ENCODE measurements at places on chromosomes 3 and 15.

DNA sequence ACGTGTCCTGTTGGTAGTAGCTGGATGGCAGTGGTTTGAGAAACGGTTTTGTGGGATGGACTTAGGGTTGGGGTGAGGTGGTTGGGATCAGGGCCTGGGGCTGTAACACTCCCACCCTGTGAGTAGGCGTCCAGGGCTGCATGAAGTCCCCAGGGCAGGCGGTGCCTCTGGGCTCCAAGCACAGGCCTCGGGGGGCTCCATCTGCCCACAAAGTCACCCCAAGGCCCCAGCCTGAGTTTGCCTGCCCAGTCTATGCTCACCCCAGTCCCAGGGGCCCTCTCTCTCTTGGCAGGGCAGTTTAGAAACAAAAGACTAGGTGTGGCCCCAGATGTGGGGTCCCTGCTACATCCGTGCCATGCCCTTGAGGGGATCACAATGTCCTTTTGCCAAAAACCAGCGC lies 86.9 kb upstream of the PRR23E start:
- DNase-seq: no peak

GRCh38 chr15:29962407-29962806 lies 120.3 kb upstream of the GOLGA8J start:
- no peak for DNase-seq

DNA sequence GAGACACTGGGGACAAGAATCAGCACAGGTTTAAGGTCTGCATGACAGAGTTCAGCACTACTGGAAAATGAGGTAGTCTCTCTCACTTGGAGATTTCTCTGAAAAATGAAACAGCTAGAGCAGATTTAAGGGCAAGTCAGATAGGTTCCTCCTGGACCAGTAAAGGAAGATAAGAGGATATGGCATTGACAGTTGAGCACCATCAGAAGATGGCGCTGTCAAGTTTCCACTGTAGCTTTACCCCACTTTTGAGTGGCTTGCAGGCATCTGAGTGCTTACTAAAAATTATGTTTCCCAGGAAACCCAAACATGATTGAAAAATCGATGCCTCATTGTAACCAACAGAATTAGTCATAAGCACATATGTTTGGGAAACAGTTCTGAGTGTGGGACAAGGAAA lies 407.2 kb upstream of the UBE2E2 start:
- DNase-seq: no peak

DNA sequence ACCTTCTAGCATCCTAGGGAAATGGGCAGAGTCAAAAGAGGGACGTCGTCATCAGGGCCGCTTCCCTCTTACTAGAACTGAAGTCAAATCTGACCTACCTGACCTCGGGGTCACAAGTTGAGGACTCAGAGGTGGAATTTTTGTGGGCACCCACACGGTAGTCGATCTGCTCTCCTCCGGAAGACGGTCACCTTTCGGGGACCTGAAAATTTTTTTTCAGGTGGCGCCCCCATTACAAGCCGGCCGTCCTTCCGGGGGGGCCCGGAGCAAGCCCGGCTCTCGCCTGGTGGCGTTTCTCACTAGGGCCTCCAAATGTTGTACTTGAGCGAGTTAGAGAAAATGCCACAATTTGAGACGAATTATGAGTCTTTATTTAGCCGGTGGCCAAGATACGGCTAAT lies 157.5 kb upstream of the FRG2C start:
- no peak for DNase-seq

- no peak for DNase-seq
Observed at GRCh38 chr3:176663837-176664831, 533.1 kb downstream of the TBL1XR1 start.

DNA sequence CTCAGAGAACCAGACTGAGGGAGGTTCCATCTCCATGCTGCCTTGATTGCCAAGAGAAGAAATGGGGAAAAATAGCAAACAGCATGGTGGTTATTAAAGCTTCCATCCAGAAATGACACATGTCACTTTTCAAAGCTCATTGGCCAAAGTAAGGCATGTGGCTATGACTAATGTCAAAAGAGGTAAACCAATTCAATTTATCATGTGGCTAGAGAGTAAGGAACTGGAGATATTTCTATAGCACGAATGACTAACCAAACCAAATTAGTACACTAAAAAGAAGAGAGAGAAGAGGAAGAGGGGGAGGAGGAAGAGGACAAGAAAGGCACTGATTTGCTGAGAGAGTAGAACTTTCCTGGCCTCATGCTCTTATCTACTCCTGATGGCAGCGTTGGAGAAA lies 115.2 kb upstream of the SLC6A11 start:
- no peak for DNase-seq

GRCh38 chr3:172236771-172237742 lies 197.7 kb downstream of the FNDC3B start:
- no peak for DNase-seq

DNA sequence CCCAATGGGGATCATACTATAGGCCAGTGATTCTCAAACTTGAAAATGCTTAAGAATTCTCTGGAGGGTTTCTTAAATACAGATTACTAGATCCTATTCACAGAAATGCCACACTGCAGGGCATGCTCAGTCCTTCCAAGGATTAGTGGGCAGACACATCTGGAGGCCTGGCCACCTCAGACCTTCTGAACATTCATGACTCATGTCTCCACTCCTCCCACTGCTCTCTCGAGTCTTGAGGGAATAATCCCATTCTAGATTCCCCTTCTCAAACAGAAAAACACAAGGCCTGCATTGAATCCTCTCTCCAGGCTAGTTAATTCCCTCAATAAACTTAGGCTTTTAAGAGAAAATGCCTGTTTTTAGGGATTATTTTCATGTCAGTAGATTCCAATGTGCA lies 22.1 kb downstream of the ZNF621 start:
- no peak for DNase-seq

- no peak for DNase-seq
Observed at GRCh38 chr15:43270676-43271306, 4.1 kb upstream of the TGM5 start.

GRCh38 chr15:30943654-30944335 lies 40.1 kb downstream of the FAN1 start:
- DNase-seq: no peak

DNA sequence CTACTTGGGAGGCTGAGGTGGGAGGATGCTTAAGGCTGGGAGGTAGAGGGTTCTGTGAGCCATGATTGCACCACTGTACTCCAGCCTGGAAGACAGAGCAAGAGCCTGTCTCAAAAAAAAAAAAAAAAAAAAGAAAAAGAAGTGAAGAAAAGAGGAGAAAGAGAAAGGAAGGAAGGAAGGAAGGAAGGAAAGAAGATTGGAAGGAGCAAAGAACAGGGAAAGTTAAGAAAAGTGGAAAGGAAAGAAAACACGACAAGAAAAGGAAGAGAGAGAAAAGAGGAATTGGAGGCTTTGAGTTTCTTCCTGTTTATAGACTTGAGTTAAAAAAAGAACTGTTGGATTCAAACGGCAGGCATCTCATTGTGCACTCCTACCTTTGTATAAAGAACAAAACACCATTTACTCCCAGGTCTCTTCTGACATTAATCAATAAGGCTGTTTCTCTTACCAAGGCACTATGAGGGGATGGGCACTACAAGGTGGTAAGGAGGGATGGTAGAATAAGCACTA lies 73.5 kb downstream of the EDEM1 start:
- DNase-seq: no peak

DNA sequence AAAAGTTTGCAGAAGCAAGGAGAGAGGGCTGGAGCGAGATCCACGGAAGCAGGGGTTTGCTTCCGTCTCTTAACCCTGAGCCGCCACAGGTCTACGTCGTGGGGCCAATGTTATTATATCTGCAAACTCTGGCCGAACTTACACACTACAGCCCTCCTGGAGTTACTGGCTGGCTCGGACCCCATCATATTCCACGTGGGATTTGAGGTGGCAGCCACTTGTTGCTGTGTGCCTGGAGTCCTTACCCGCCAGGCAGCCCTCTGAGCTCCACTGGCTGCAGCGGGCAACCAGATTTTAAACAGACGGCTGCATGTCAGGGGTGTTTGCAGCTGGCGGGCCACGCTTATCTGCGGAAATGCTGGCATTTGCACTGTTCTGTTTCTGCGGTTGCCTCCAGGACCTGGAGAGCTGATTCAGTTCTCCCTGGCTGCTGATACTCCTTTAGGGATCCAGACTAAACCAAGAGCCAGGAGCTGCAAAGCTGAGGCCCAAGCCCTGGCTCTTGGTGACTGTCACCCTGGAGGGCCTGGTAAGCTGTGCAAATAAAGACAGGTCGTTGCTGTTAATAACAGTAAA lies 34.7 kb downstream of the TM2D3 start:
- DNase-seq: no peak

GRCh38 chr15:101431301-101431700 lies 58.2 kb downstream of the PCSK6 start:
- DNase-seq: no peak

- DNase-seq: peak; percentile 6
Observed at GRCh38 chr3:132253262-132253878, 63.8 kb upstream of the ACP3 start.

DNA sequence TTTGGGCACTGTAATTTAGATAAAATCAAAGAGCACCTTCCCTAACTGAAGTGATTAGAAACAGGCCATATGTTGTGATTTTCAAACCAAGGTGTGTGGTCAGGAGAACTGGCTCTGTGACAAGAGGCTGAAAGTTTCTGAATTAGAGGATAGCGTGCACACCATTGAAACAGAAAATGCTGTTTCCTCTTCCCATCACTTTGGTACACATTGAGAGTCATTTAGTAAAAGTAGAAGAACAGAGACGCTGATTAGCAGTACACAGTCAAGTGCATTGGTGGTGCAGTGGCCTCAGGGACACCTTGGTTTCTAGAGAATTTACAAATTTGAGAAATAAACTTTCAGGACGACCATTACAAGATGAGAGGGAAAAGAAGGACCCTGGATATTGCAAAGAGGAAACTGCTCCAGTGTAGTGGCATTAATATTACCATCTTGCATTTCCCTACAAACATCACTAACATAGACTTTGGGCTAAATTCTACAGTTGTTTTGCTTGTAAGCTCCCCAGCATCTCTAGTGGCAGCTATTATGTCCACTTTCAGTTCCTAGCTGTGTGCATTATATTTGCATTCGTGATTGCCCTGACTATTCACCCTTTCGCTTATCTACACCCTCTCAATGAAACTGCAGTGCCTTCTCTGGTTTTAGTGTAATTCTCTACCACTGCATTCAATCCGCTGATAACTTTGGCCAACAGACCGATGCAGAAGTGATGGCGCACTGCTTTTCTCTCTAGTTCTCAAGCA lies 728.1 kb upstream of the GRM7 start:
- no peak for DNase-seq

GRCh38 chr3:107847791-107848190 lies 243.0 kb downstream of the CD47 start:
- no peak for DNase-seq

DNA sequence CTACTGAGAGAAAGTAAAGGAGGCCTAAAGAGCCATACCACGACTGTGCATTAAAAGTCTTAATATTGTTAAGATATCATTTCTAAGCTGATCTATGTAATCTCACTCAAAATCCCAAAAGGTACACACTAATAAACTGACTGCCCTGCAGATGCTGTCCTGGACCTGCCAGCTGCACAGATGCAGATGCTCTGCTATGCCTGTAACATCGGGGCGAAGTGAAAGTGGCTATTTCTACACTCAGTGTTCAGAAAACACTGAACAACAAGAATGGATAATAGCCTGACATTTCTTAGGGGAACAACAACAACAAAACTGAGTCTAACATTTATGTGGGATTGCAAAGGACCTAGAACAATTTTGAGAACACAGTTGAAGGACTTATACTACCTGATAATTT lies 31.9 kb downstream of the RAD18 start:
- no peak for DNase-seq

- DNase-seq: no peak
Observed at GRCh38 chr3:134576426-134576825, 74.4 kb downstream of the KY start.

- DNase-seq: no peak
Observed at GRCh38 chr3:98705694-98706093, 57.4 kb upstream of the ST3GAL6 start.

DNA sequence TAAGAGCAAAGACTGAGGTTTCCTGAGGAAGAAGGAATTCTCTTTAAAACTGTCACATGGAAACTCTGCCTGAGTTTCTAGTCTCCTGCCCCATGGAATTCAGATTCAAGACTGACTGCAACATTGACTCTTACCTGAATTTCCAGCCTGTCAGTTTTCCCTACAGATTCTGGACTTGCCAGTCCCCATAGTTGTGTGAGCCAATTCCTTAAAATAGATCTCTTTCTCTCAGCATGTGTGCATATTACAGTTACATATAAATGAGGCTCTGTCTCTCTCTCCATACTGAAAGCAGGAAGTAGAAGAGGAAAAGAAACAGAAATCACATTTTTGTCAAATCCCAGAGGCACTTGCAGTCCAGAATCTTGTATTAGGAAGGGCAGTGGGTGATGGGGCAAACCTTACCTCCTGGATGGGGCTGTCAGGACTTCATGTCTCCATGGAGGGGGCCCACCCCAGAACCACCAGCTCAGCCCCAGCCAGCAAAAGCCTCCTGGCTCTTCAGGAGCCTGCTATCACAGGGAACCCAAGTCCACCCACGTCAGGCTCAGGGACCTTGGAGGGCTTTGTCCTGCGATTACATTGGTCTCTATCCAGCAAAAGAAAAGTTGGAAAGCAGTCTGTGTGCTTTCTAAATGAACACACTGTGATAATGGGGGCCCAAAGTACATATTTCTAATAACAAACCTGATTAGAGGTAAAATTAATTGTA lies 18.8 kb upstream of the GOLGA8J start:
- no peak for DNase-seq

- DNase-seq: no peak
Observed at GRCh38 chr3:42055291-42055690, 35.9 kb upstream of the TRAK1 start.

- DNase-seq: no peak
Observed at GRCh38 chr3:105979961-105980360, 111.1 kb upstream of the CBLB start.

GRCh38 chr3:124063197-124063909 lies 71.4 kb upstream of the ROPN1 start:
- DNase-seq: no peak

DNA sequence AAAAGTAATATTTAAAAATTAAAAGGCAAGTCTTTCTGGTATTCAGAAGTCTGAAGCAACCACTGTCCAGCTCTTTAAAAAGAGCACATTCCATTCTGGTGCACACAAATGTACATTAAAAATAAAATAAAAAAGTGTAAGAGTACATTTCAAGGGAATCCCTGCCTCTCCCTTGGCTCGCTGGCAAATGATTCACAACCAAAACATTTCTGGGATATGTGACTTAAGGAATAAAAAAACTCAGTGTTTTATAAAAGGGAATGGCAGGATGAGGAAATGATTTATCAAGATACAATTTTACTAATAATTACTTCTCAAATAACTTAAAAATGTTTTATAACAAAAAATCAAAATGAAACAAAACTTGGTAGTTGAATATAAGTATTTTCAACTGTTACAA lies 23.8 kb upstream of the ANXA2 start:
- DNase-seq: no peak

- no peak for DNase-seq
Observed at GRCh38 chr3:37752649-37753025, 109.0 kb upstream of the CTDSPL start.

DNA sequence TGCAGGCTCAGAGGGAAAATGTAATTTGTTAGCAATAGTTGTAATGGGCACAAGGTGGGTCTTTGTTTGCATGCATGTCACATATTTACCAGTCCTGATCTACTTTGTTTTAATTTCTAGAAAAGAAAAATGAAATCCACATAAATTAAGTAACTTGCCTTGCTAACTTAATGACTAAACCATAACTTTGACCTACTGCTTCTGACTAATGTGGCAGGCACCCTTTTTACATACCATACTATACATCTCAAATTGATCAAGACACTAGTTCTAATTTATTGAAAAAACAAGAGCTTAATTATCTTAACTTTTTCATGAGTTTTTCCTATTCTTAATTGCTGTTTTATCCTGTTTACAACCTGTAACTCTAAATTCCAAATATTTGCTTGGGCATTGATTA lies 93.2 kb downstream of the ATP11B start:
- no peak for DNase-seq

- no peak for DNase-seq
Observed at GRCh38 chr3:72279068-72279604, 494.2 kb upstream of the PROK2 start.

Measured in stimulated activated naive CD8-positive, alpha-beta T cell treated with anti-CD3 and anti-CD28 coated beads, Interleukin-15, Interleukin-2, amounts not matched to agents 100 U/mL and 50 U/mL, for 24 hours (primary cell).